Activated T-helper 2 cell treated with anti-CD3 and anti-CD28 coated beads, Interferon-gamma antibody, Interleukin-2, Interleukin-4, amounts not matched to agents 10 μg/mL and 5 μg/mL and 100 μg/mL, durations not matched to agents 14 hours and 24 hours and 36 hours (primary cell): ENCODE measurements at places on chromosomes 1 and 21.

DNA sequence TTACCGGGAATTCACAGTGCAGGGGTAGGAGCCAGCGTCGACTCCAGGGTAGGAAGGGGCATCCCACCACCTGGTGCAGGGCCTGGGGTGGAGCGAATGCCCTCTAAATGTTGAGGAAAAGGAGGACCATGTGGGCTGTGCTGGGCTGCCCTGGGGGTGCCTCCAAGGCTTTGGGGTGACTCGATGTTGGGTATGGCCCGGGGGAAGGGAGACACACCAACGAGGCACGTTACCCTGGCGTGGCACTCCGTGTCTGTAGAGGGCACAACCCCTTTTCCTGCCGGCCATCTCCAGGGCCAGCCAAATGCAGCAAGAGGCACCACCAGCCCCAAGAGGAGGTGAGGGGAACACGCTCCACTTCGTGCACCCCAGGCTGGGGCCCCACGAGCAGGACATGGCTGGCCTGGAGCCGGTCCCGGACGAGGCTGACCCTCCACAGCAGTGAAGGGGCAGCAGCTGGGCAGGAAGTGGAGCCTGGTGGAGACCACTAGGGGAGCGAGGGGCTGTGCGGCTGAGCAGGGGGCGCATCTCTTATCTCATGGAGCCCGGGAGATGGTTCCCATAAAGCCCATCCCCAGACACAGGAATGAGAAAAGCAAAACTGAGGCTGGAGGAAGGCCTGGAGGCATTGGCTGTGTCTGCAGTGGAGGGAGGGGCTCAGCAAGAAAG, 11.2 kb downstream of the ACTRT2 start:
- no peaks in the 10 kb centered on the region for H3K36me3 ChIP-seq
- no peaks in the 10 kb centered on the region for H3K4me1 ChIP-seq

DNA sequence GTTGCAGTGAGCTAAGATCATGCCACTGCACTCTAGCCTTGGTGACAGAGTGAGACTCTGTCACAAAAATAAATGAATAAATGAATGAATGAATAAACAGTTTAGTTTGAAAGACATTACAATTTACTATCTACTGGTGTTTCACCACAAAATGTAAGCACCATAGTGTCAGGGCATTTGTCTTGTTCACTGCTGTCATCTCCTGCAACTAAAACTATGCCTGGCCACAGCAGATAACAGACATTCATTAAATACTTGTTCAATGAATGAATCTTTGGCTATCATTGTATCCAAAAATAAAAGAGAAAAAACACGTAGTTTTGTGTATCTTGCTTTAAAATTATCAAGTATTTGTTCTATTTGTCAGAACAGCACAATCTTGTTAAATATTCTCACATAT, 32.5 kb downstream of the SASS6 start:
- H3K27me3 ChIP-seq: no peaks in the 10 kb centered on the region
- no peak for DNase-seq
- no peak overlapping the region for H3K4me3 ChIP-seq
- H3K27ac ChIP-seq: no peak overlapping the region

- peaks cover 7% of the 10 kb centered on the region for H3K4me1 ChIP-seq
- H3K27ac ChIP-seq: no peak overlapping the region
- DNase-seq: no peak
- H3K27me3 ChIP-seq: peaks cover 41% of the 10 kb centered on the region
Measured at GRCh38 chr1:76048219-76048618, 26.3 kb upstream of the ST6GALNAC3 start.

DNA sequence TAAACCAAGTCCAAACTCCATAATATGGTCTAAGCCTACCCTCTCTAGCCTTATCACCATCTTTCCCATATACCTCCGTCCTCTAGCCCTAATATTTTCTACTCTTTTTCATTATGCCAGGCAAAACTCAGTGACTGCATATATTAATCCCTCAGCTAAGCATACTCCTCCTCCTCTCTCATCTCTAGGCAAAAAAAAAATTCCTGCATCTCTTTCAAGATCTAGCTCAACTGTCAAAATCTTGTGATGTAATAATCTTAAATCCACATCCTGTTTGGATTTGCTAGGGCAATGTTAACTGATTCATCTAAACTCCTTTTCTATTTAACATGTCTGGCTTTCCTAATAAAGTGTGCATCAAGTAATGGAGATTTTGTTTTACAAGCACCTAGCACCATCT, 20.4 kb downstream of the PRPF38A start:
- H3K4me1 ChIP-seq: peaks cover 33% of the 10 kb centered on the region
- DNase-seq: no peak
- peaks cover 54% of the 10 kb centered on the region for H3K36me3 ChIP-seq
- H3K27ac ChIP-seq: peak overlapping the region; percentile 91
- peak overlapping the region; percentile 52 for H3K4me3 ChIP-seq
- no peaks in the 10 kb centered on the region for H3K27me3 ChIP-seq

GRCh38 chr1:183090391-183091006, 67.3 kb downstream of the LAMC1 start:
- H3K4me3 ChIP-seq: no peak overlapping the region
- no peak overlapping the region for H3K27ac ChIP-seq
- H3K27me3 ChIP-seq: peaks cover 11% of the 10 kb centered on the region
- no peaks in the 10 kb centered on the region for H3K4me1 ChIP-seq
- DNase-seq: no peak

GRCh38 chr1:27006683-27007082, 6.0 kb downstream of the TENT5B start:
- H3K4me1 ChIP-seq: no peaks in the 10 kb centered on the region
- peaks cover 11% of the 10 kb centered on the region for H3K27me3 ChIP-seq
- no peak overlapping the region for H3K27ac ChIP-seq
- H3K36me3 ChIP-seq: no peaks in the 10 kb centered on the region

GRCh38 chr1:22104094-22104493, 38.8 kb downstream of the WNT4 start:
- H3K4me1 ChIP-seq: peaks cover 55% of the 10 kb centered on the region
- H3K27me3 ChIP-seq: no peaks in the 10 kb centered on the region
- no peak overlapping the region for H3K4me3 ChIP-seq
- peak overlapping the region; percentile 85 for H3K27ac ChIP-seq
- peaks cover 82% of the 10 kb centered on the region for H3K36me3 ChIP-seq
